WERI-Rb-1 (cell line): ENCODE measurements at places on chromosomes 5 and 9.

- DNase-seq = no peak
Observed at GRCh38 chr9:127977884-127978647, 2.7 kb downstream of the EEIG1 start.

DNA sequence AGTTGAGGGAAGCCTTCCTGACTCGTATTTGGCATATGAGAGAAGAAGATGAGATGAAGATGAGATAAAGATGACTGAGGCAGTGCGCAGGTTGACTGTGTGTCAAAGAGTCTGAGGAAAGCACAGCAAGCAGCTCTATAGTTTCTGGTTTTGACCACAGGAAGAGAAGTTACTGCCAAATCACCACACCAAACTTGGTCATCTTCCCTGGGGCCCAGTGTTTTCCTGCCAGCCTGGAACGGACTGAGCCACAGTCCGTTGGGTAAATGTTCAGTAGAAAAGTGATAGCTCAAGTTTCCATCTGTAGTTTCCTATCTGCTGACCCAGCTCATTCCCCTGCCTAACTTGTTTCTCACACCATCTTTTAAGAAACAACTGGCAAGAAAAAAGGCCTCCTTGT is 80.7 kb upstream of the ADAMTS19 start:
- no peak for DNase-seq

GRCh38 chr9:36143245-36143641 is 6.7 kb downstream of the GLIPR2 start:
- DNase-seq = no peak

DNA sequence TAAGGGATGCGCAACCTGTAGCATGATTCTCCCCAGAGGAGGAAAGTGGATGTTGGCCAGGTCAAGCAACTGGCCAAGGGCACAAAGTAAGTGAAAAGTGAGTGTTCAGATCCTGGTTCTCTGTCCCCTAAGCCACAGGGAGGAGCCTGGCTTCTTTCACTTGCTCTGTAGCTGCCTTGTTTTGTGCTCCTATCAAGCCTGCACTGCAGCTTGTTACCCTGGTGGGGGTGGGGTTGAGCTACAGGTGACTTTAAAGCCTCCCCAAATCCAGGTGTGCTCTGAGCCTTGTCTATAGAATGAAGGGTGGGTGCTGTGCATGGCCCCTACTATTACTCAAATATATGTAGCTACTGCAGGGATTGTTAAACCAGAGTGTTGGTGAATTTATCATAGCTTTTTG is 32.9 kb downstream of the RALGPS1 start:
- peak; percentile 55 for DNase-seq

DNA sequence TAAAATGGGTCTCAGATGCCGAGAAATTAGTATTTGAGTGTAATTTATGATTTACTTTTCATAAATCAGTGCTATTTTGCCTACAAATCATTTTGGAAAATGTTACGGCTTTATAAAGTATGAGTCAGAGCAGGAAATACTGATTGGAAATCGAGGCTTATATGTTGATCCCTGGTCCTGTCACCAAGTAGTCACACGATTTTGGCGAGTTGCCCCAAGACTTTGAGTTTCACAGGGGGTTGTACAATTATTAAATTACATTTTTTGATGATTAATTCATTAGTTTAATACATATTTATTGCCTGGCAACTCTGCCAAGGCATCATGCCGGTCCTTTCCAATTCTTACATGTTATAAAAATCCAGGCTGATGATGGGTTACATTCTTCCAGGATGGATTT is 443.9 kb upstream of the KLF4 start:
- DNase-seq = no peak

GRCh38 chr5:61534481-61535267 is 202.6 kb downstream of the ZSWIM6 start:
- no peak for DNase-seq

GRCh38 chr5:96984506-96985192 is 48.8 kb downstream of the LNPEP start:
- no peak for DNase-seq

DNA sequence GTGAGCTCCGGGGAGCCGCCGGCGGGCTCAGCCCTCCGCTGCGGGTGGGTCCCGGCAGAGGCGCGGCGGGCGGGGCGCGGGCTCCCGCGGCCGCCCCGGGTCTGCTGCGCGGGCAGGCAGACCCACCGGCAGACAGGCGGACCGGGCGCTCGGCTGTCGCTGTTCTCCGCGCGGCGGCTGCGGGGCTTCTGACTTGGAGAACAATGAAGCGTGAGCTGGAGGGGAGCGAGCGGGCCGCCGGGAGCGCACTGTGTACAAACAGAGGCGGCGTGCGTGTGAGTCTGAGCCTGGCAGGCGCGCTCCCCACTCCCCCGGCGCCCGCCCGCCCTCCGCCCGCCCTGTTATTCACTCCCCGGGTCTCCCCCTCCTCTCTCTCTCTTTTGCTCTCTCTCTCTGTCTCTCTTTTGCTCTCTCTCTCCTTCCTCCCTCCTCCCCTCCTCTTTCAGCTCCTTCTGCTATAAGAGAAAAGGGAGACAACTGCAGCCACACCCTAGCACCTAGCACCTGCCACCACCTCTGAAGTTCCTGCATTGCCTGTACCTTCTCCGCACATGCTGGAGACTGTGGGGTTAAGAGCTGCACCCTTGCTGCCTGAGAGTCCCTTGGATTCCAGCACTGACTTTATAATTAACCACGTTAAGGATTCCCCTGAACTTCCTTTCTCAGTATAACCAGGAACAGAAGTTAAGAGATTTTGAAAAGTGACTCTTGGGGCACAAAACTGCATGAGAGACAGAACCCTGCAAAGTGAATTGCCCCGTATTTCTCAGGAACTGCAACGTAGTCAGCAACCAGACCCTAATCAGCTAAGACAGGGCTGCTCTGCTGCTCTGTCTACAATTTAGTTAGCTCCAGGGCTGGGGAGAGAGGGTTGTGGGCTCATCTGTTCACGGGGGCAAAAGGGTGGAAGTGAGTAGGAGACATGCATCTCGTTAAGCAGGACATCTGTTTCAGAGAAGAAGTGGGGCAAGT is at the start of gene EDIL3:
Gene EDIL3, minus strand, starts transcription at position 277 of the 972 bp plus-strand sequence. CDS start 506 bp downstream, outside the sequence.
- peak; percentile 65 for DNase-seq

GRCh38 chr5:144017119-144017518 is 153.3 kb downstream of the YIPF5 start:
- DNase-seq = peak; percentile 33

GRCh38 chr5:173238312-173239232 is 3.6 kb upstream of the NKX2-5 start:
- DNase-seq = no peak

GRCh38 chr9:91166796-91167366 is 194.8 kb downstream of the AUH start:
- DNase-seq = no peak

GRCh38 chr5:64811050-64811640 is 42.4 kb downstream of the CWC27 start:
- DNase-seq = no peak

DNA sequence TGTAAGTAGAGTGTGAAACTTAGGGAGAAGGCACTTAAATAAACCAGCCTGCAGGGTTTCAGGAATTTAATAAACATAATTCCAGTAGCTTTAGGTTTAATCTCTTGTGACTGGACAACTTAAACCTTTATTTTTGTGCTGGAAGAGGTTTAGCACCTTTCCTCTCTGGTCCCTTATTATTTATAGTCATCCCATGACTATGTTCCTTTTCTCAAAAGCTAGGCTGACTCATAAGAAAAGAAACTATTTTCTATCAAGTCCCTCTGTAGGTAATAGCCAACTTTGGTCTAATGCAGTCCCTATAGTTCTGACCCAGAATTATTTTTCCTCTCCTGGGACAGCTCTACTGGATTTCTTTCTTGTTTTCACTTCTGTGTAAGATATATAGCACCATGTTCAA is 588.9 kb downstream of the NR2F1-AS1 start:
- no peak for DNase-seq

GRCh38 chr5:176998828-176999227 is 7.8 kb downstream of the UIMC1 start:
- DNase-seq = no peak

- no peak for DNase-seq
Observed at GRCh38 chr9:96075757-96076156, 200.3 kb downstream of the ERCC6L2 start.

DNA sequence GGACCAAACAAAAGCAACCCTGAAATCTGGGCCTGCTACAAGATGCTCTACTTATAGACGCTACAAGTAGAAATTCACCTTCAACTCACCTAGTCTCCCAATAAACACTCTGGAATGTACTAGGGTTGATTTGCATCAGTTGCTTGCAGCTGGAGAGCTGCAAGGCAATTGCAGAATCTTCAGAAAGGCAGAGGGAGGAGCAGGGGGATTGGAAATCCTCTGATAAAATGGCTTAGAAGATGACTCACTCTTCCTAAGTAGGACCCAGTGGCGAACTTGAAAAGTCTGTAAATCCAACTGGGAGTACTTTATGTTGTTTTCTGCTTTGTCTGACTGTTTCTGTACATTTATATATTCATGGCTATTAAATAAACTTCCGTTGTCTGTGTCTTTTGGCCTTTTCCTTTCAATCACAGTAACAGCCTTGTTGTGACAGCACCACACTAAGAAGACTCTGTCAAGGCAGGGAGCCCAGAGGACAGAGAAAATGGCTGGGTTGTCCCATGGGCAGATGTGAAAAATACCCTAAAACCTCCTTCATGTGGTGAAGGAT is 14.7 kb upstream of the MLLT3 start:
- no peak for DNase-seq

GRCh38 chr9:121551985-121552753 is 52.5 kb upstream of the GGTA1 start:
- DNase-seq = no peak

DNA sequence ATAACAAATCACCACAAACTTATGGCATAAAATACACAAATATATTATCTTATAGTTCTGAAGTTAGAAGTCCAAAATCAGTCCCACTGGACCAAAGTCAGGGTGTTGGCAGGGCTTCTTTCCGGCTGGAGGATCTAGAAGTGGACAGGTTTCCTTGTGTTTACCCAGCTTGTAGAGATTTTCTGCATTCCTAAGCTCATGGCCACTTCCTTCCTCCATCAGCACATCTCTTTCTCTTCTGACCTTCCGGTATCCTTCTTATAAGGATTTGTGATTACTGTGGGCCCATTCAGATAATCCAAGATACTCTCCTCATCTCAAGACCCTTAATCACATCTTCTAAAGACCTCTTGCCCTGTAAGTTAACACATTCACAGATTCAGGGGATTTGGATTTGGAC is 97.6 kb downstream of the RAB3C start:
- DNase-seq = no peak

GRCh38 chr5:91271999-91272398 is 111.1 kb downstream of the ARRDC3 start:
- no peak for DNase-seq

- DNase-seq = no peak
Observed at GRCh38 chr9:113664181-113664875, 200.8 kb downstream of the RGS3 start.

DNA sequence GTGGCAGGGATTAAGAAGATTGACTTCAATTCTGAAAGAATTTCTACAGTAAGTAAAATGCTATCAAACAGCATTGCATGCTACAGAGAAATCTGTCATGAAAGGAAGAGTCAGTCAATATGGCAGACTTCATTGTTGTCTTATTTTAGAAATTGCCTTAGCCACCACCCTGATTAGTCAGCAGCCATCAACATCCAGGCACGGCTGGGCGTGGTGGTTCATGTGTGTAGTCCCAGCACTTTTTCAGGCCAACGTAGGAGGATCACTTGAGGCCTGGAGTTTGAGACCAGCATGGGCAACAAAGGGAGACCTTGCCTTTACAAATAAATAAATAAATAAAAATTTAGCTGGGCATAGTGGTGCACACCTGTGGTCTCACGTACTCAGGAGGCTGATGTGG is 46.6 kb downstream of the RMI1 start:
- DNase-seq = no peak

GRCh38 chr5:69035665-69036064 is 58.1 kb upstream of the SLC30A5 start:
- no peak for DNase-seq

GRCh38 chr9:5571629-5572232 is 57.2 kb upstream of the RIC1 start:
- DNase-seq = no peak

DNA sequence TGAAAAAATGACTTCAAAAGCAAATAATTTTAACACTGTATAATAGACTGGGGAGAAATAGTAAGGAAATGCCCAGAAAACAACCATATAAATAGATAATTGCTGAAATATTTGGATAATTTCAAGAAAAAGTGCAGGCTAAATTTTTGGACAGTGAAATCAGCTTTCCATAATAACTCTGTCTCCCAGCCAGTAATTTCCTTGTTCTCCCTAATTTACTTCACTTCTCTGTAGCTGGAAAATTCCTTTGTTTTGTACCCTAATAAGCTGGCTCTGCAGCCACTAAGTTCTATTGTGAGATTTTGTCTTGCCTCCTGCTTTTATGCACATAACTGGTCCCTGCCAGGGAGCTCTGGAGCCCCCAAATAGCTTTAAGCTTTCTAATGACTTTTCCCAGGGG is 27.7 kb downstream of the PRDM6 start:
- no peak for DNase-seq

DNA sequence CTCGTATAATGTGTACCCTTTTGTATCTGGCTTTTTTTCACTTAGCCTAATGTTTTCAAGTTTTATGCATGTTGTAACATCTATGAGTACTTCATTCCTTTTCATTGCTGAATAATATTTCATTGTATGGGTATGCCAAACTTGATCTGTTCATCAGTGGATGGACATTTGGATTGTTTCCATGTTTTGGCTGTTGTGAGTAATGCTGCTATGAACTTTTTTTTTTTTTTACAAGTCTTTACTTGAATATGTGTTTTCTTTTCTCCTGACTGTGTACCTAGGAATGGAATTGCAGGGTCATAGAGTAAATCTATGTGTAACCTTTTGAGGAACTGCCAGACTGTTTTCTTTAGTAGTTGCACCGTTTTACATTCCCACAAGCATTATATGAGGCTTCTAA is 52.4 kb downstream of the MTREX start:
- no peak for DNase-seq

DNA sequence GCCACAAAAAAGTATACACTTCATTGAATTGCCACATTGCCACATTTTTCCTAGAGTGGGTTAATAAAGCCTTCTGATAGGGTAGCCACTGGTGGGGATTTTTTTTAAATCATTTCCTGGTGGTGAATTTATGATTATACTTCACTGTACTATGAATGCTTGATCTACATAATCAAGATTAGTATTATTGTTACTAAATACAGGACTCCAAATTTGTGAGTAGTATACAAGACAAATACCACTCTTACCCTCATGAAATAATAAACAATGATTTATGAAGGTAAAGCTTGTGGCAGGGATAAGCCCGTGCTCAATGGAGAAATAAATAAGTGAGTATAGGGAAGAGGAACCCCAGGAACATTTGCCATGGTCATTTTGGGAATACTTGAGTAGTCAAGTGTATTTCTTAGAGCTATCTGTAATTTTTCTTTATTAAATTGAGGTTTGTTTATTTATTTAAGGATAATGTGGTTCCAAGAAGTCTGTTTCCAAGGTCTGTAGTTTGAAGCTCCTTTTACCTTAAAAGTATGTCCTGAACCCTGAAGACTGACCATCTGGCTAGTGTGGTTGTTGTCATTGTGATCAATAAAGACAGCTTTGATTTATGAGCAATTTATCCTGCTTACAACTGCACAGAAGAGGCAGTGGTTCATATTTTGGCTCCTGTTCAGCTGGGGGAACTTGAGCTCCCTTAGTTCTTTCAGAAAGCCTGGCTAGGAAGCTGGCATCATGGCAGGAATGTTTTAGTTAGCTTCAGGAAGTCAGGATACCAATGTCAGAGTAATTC is 118.6 kb downstream of the ZSWIM6 start:
- DNase-seq = peak; percentile 17
